ENCODE measurements at places on chromosomes 3 and 15.

DNA sequence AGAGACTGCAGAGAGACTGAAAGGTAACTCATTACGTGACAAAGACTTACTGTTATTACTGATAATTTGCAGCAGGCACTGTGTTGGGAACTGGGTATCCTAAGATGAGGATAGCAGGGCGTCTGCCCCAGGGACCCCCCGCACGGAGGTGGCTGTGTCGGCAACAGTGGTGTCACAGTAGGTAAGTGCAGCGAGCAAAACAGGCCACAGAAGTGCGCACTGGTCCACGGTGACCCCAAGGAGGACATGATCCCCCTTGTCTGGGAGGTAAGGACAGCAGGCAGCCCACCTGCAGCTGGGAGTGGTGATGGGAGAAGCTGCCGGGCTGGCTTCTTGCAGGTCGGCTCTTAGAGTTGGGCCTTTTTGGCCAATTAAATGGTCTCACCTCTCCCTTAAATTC lies 82.9 kb downstream of the FAM43A start:
- no peak for DNase-seq

- no peak for DNase-seq
Measured at GRCh38 chr3:19901337-19901736, 32.7 kb downstream of the EFHB start.

GRCh38 chr15:76199106-76200082 lies 111.9 kb downstream of the ETFA start:
- peak; percentile 56 for DNase-seq

- no peak for DNase-seq
Measured at GRCh38 chr3:41419809-41420208, 220.5 kb downstream of the CTNNB1 start.

GRCh38 chr3:151084893-151085226 lies 604 bp upstream of the MED12L start:
- no peak for DNase-seq
